ENCODE measurements at places on chromosomes 6 and 20.

DNA sequence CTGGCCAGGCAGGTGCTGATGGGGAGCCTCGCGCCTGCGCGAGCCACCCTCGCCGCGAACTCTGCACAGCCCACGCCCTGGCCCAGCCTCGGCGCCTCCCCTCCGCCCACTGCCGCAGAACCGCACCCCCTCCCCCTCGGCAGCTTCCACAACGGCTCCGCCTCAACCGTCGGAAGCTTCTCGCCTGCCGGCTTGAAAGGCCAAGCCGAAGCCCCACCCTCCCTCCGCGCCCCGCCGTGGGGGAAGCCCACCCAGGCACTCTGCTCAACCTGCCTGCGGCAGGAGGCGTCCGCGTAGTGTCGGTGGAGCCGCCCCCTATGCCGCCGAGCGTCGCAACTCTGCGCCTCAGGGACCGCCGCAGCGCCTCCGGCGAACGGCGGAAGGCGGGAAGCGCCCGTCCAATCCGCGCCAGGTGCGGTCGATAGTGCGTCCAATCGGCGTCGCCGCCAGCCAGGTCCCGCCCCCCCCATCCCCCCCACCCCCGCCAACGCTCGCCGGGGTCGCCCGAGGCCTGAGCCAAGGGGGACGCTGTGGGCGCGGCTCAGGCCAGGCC lies at the start of gene SYCP2:
Gene SYCP2 (minus strand): TSS at position 342 of the 553 bp plus-strand sequence. CDS start 11,224 bp downstream, outside the sequence.
- ATAC-seq = peak; percentile 35

GRCh38 chr20:35087791-35088190 lies 4.8 kb downstream of the TRPC4AP start:
- ATAC-seq = no peak

- peak; percentile 33 for ATAC-seq
These were observed 30.8 kb downstream of the SF3B5 start for GRCh38 chr6:144064402-144065212.

DNA sequence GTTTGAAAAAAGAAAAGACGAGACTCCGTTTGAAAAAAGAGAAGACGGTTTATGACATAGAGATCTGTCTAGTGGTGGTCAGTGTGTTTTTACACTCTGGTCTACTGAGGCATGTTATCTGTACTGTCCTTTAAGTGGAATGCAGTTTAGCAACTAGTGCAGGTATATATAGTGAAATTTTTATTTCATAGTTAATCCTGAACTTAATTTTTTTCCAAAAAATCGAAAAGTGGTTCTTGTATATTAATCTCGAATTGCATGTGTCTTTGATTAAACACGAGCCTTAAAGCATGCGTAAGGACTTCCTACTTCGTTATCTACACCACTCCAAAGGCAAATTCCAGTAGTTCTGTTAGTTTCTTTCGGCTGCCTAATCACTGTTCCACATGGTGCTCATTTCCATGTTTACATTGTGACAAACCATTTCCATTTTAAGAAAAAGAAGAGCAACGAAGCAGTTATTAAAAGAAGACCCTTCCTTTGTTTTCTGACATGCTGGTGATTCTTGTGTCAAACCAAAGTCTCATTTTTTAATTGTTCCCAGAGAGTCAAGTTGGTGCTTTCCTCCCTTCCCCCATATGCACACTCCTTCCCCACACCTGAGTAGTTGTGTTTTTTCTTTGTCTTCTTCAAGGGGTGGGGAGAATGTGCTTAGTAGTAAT lies 2.3 kb downstream of the SNX9 start:
- no peak for ATAC-seq

DNA sequence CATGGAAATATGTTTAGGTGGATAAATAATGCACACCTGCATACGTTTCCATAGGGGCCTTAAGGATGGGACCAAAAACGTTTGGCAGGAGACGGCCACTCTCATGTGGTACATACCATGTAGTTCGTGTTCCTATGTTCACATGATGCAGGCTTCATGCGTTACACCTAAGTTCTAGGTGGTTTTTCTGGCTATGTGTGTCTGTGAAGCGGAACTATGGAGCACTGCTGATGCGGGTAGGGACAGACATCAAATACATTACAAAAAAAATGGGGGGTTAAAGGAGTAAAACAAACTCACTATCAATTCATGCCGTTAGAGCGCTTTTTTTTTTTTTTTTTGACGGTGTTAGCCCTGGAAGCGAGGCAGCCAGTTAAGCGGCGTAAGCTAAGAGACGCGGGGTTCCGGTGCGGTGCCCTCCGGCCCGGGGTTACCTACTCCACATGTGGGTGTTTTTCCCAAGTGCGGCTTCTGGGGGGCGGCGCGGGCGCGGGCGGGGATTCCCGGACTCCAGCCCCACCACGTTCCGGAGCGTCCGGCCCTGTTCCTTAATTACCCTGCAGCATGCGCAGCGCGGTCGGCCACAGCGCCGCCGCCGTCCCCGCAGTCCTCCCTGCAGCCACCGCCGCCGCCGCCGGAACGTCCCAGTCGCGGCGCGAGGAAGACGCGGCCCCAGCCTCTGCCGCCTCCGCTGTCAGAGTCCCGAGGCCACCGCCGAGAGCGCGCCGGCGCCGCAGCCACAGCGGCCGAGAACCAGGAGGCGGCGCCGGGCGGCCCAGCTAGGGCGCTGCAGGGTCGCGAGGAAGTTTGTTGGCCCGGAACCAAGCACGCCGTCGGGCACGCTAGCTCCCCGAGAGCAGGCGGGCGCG lies 648 bp downstream of the COL19A1 start:
- peak; percentile 75 for ATAC-seq

GRCh38 chr6:68632734-68633133 lies 2.3 kb upstream of the ADGRB3 start:
- no peak for ATAC-seq

GRCh38 chr6:150072201-150072600 lies 3.3 kb upstream of the ULBP3 start:
- peak; percentile 89 for ATAC-seq

GRCh38 chr20:8996817-8997512 lies 71.9 kb upstream of the PLCB4 start:
- ATAC-seq = no peak

DNA sequence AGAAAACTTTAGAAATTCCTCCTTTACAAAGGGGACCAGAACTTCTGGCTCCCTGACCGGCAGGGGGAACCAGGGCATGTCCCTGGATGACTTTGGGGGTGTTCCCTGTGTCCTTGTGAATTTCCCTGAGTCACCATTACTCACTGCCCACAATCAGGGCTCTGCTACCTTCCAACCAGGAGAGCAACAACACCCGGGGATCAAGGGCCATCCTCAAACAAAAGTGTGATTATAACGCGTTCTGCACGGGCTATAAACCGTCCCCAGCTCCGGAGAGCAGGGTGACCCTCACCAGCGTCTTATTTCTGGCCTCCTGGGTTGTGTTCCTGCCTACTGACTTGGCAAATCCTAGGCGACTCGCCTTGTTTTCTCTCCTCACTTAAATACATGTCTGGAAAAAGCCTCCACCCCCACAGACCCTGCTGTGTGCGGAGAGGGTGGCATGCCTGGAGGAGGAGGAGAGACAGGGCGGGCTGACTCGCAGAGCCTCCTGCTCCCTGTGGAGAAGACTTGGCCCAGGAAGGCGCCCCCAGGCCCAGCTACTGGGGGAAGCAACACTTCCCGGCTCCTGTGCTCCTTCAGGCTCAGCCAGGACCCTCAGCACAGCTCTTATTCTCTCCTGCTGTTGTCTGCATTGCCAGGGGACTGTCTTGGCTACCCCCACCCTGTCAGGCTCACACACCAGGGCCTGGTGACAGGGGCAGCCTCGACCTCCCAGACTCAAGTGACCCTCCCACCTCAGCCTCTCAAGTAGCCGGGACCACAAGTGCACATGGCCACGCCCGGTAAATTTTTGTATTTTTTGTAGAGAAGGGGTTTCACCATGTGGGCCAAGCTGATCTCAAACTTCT lies 54.1 kb downstream of the FGD2 start:
- peak; percentile 68 for ATAC-seq

DNA sequence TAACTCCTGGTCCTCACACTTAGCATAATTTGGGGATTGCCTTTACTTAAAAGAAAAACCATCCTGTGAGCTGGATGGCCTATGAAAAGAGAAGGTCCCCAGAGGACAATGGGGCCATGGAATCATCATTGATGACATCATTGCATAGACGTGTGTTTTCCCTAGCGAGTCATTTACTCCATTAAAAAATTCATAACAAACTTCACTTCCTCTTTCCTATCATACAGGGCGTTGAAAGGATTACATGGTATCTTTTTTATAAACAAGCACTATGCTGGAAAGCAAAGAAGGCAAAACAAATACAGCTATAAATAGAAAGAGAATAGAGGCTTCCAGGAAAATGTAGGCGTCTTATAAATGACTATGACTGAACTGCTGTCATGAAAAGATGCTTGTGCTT lies 11.3 kb upstream of the COL12A1 start:
- ATAC-seq = peak; percentile 33

GRCh38 chr6:21200134-21200870 lies 393.2 kb upstream of the SOX4 start:
- no peak for ATAC-seq

- no peak for ATAC-seq
These were observed 5.4 kb downstream of the DUSP22 start for GRCh38 chr6:297571-298232.

DNA sequence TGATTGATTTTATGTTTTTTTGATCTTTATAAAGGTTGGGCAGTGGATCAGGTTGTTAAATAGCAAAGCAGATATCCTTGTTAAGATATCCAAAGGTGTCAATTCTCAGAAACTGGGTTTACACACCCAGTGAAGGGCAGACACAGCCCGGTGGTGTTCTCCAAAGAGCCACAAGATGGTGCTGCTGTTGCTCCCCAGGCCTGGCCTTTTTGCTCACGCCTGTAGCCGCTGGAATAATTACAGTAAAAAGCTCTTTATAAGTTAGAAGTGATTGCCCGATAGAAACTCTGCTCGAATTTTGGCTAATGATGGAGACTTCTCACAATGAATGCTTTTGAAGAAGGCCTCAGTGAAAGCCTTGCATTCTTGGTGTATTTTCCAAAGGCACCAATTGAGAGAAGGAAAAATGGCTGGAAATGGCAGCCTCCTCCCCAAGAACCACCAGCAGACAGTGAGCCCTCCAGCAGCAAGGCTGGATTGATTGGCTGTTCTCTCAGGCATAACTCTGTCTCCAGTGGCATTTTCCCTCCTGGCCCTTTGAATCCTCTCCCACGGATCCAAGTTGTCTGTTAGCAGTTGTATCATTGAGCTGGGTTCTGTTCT lies 120.5 kb upstream of the CHD6 start:
- ATAC-seq = peak; percentile 64

- ATAC-seq = no peak
These were observed 10.5 kb upstream of the RAMACL start for GRCh38 chr6:166596776-166597507.

- no peak for ATAC-seq
These were observed 17.0 kb upstream of the PRL start for GRCh38 chr6:22313796-22314195.

- ATAC-seq = no peak
These were observed 185.7 kb downstream of the MTHFD1L start for GRCh38 chr6:151051164-151051563.

- peak; percentile 7 for ATAC-seq
These were observed 595 bp downstream of the FKBPL start for GRCh38 chr6:32129297-32130088.

DNA sequence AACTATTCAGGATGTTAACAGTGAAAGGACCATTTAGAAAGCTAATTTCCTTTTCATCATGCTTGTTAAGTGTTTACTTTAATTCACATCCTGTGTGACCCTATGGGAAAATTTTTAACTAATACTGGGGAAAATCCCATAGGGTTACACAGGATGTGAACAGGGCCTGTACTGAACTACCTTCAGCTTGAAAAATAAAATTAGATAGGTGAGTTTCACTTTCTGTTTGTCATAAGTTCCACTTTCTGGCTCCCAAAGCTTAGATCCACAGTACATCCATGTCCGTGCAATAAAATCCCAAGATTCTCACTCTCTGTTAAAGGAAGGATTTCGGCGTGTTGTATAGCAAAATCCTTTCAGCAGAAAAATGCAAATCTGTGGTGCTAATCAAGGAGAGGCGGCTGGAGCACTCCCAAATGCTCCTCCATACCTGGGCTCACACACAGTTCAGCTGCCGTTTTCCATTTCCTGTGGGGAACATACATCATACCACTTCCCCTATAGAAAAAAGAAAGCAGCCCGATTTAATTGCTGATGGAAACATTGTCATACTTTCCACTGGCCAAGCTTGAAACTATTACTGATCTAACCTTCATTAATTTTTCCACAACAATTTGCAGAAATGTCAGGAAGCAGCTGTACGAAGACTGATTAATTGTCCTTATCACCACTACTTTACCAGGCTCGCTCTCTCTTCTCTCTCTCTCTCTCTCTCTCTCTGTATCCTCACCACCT lies 125.2 kb downstream of the HIVEP2 start:
- peak; percentile 54 for ATAC-seq

DNA sequence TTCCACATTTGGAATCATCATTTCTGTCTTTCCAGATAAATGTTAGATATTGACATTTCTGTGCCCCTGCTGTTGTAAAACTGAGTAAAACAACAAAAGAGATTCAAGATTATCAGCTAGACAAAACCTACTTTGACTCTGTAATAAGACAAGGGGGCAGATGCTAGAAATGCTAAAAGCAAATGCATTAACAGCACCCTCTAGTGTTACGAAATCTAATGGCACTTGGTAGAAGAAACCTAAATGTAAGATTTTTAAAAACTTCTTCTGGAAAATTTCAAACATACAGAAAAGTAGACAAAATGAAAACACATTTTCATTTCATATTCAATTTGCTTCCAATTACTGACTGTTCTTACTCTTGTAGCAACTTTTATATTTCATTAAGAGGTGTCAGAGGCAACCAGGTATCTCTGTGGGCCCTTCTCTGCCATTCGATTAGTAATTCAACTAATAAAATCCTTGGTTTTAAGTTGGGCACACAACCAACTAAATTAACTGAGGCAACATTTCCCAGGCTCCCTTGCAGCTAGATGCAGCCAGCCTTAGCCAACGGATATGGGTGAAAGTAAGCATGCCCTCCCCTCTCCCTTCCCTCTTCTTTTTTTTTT lies 45.0 kb downstream of the SLC23A2 start:
- ATAC-seq = peak; percentile 60

- ATAC-seq = peak; percentile 94
These were observed 43.7 kb upstream of the HFE start for GRCh38 chr6:26043384-26044139.

DNA sequence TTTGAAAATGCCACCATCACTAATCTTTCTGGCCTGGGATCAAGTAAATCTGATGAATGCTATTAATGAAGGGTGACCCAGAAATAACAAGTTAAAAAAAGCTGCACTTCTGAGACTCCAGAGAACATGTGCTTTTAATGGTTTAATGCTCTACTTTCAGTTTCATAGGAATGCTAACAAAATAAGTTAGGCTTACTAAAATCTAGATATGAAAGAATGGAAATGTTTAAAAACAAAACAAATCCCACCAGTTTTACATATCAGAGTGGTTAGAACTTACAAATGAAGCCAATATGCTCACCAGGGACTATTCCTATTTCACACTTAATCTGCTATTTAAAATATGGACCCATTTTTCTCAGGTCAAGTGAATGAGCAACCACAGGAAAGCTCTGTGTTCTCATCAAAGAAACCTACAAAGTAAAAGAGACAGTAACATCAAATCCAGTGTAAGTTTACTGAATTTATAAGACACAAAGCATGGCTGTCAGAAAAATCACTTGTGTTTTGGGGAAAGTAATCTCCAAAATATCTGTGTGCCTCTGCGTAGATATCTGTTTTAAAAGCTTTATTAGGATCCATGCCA lies 40.3 kb downstream of the FYN start:
- no peak for ATAC-seq
